Left colon (tissue), 2 donors: ENCODE measurements at places on chromosomes 11 and 22. TPM values are rescaled to one million over a fixed set of nuclear protein-coding genes. Genes with fewer than 3 reads are reported as not detected.

GRCh38 chr11:16012125-16012751, 344.1 kb downstream of the SOX6 start:
- no peak for DNase-seq

TMEM25 gene
- total RNA-seq, result 9.3 TPM

GRCh38 chr11:130813638-130814037, 102.6 kb downstream of the SNX19 start:
- DNase-seq, result no peak

FOSL1 gene
- total RNA-seq, result 1.1 TPM

OR8G5 gene
- not detected for total RNA-seq

SH3BP1 gene
- 121 TPM for total RNA-seq

IGLL1 gene
- total RNA-seq, result not detected

HDAC10 gene
- 48.3 TPM for total RNA-seq

DNA sequence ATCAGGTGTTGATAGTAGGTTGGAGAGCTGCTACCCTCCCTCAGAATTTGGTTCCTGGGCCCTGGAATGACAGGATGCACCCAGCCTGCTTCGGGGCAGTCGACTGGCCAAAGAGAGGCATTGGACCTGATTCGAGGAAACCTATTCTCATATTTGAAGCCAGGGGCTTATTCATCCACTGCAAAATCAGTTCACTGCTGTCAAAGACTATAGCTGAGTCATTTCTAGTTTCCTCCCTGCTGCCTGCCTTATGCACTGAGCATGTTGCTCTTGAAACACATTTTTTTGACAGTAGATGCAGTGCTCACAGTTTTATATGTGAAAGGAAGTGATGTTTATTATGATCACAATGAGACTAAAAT, 565.4 kb downstream of the ETS1 start:
- no peak for DNase-seq

AIFM3 gene
- 184 TPM for total RNA-seq
